ENCODE measurements at places on chromosomes 1 and 21.

GRCh38 chr1:226903819-226904716 lies 33.7 kb downstream of the PSEN2 start:
- no peak for DNase-seq

GRCh38 chr1:235549351-235550139 lies 45.3 kb upstream of the B3GALNT2 start:
- no peak for DNase-seq

DNA sequence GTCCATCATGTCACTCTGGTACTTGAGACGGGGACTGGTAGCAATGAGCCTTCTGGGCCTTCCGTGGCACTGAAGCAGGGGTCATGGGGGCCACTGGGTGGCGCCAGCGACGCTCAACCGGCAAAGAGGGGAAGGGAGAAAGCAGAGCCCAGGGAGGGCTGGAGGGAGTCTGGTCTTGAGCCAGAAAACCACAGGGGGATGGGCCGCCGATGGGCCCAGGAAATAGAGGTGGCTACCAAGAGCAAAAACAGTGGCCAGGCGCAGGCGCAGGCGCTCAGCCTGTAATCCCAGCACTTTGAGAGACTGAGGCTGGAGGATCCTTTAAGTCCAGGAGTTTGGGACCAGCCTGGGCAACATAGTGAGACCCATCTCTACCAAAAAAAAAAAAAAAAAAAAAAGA lies 21.8 kb downstream of the EXOC8 start:
- DNase-seq, result peak; percentile 48

DNA sequence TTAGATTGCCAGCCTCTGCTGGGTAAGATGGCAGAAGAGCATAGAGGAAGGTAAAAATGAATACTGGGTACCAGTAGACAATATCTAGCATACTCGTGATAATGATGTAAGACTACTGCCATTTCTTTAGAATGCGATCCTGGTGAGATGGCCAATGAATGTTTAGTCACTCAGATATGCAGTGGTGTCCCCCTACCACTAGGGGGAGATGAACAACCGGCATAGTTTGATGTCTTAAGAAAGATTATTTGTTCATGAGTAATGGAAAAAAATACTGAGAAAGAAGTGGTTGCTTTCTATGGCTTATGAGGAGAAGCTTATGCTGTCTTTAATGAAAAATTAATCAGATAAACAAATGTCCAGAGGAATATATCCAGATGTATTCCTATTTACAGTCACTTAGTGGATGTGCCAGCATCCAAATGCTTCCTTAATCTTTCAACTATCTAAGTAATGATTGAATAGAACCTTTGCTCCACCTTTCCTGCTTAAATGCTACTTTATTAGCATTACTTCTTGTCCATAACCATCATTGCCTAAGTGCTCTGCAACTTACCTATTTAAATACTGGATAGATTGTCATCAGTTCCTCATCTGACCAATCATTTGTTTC lies 256.6 kb downstream of the ST6GALNAC3 start:
- DNase-seq, result peak; percentile 56

DNA sequence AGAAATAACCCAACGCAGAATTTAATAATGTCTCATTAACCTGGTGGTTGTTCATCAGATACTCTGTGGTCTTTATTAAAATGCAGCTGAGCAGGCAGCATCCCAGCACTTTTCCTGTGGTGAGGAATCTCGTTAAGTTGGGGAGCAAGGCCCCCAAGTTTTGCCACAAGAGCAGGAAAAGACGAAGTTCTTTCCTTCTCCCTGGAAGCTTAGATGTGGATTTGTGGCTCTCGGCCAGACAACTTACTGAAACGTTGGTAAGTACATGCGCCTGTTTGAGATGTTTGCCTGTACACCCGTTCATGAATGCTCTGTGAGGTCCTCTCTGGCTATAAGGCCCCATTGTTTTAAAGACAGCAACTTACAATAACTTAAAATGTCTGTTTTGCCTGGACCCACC lies 34.3 kb upstream of the PDE9A start:
- no peak for DNase-seq

- no peak for DNase-seq
Measured at GRCh38 chr1:59701376-59701775, 113.4 kb upstream of the HOOK1 start.

- DNase-seq, result no peak
Measured at GRCh38 chr21:45364468-45365185, 40.3 kb upstream of the COL18A1 start.

GRCh38 chr1:118201524-118201923 lies 16.5 kb upstream of the SPAG17 start:
- no peak for DNase-seq

DNA sequence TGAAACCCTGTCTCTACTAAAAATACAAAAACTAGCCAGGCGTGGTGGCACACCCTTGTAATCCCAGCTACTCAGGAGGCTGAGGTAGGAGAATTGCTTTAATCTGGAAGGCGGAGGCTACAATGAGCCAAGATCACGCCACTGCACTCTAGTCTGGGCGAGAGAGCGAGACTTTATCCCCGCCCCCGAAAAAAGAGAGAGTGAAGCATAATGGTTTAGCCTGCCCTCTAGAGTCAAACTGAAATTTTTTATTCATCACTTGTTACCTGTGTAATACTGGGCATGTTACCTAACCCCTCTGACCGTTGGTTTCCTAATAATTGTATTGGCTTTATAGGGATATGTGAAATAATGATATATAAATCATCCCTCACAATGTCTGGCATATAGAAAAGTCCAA lies 18.8 kb downstream of the GPR52 start:
- no peak for DNase-seq

- peak; percentile 6 for DNase-seq
Measured at GRCh38 chr1:205481629-205482151, 22.8 kb upstream of the CDK18 start.

Measured in CD4-positive, alpha-beta T cell treated with Interferon alpha-2 for 1 hour (primary cell).